Activated naive CD4-positive, alpha-beta T cell (primary cell): ENCODE measurements at places on chromosomes 11 and 22.

DNA sequence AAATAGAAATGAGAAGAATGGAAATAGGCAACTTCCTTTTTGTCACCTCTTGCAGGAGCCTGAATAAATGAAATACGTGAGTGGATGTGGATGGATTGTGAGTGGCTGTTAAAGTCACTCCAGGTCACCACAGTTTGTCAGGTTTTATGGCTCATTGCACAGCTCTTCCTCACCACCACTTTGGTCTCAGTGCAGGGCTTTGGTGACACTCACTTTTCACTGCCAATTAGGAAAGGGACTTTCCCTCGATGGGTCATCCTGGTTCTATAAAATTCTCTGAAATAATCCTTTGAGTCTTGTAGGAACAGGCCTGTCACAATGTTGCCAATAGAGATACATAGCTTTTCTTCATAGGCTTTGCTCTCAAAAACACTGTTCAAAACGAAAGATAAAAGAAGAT lies 172.4 kb upstream of the C11orf87 start:
- DNase-seq, result no peak

GRCh38 chr11:35623621-35624168 lies 5.4 kb downstream of the FJX1 start:
- no peak for DNase-seq

GRCh38 chr22:36349726-36350125 lies 38.0 kb downstream of the MYH9 start:
- no peak for DNase-seq

DNA sequence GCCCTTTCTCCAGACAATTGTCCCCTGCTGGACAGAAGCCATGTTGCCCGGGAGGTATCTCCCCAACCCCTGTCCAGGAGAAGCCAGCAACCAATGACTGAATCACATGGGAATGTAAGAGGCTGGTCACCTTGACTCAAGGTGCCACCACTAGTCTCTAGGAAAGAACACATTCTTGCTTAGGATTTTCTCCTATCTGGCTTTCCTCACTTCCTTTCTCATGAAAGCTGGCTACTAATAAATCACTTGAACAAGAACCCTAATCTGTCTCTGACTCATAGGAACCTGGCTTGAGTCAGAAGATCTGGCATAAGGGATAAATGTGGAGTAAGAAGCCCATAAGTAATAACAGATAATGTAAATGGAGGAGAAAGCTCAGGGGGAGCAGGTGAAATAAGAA lies 101.4 kb upstream of the C11orf87 start:
- DNase-seq, result no peak

- DNase-seq, result no peak
Measured at GRCh38 chr11:132451942-132452601, 1080.2 kb downstream of the OPCML start.

DNA sequence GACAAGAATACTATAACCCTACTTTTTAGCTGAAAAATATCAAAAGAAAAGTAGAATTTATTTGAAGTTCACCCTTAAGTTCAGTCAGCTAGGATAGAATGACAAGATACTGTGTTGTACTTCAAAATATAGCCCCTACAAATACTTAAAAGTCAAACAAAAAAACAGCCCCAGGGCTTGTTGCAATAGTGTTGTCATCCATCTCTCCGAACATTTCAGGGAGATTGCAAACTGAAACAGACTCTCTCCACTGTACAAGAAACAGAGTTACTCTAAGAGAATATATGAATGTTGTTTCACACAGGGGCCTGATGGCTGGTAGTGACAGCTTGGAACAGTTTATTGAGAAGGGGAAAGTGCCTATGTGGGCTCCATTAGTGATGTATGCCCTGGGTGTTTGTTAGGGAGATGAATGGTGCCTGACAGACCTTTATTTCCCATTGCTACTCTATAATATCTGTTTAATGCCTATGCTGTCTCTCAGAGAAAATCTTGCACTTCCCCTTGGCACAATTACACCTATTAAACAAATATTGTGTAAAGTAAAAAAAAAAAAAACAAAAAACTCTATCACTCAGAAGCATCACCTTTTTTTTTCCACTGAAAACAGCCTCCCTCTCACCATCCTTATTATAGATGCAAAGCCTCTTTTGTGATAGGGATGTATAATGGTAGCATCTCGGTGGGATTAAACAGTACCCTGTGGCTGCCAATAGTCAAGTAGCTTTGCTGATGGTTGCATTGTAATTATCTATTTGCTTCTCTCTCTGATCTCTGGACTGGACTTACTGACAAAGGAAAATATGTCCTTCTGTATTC lies 506.3 kb upstream of the LUZP2 start:
- no peak for DNase-seq

DNA sequence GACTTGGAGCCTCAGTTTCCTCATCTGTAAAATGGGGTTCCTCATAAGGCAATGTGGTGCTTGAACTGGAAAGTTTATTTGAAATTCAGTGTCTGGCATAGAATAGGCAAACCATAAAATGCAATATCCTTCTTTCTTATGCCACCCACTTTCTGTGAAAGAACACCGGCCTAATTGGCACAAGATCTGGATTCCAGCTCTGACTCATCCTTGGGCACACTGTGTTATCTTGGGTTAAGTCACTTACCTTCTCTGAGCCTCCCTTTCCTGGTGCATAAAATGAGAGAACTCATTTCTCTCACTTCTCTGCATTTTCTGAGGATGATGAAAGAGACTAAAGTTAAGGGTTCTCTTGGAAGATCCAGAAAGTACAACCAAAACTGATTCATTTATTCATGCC lies 5.1 kb downstream of the INSC start:
- no peak for DNase-seq

DNA sequence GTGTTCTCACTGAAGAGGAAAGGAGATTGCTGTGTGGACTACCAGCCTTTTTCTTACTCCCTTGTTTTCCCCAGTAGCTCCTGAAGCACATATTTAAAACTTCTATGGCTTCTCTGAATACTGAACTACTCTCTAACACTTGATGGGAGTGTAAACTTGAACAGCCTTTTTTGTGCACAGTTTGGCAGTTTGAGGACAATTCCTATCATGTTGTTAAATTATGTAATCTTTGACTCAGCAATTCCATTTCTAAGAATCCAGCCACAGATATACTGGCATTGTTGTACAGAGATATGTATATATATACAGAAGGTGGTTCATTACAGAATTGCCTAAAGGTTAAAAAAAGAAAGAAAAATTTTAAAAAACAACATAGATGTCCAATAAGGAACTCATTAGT lies 47.1 kb upstream of the EED start:
- DNase-seq, result no peak

- DNase-seq, result no peak
Measured at GRCh38 chr11:123255909-123256308, 60.9 kb upstream of the CLMP start.
